ENCODE measurements at places on chromosomes 13 and 19.

DNA sequence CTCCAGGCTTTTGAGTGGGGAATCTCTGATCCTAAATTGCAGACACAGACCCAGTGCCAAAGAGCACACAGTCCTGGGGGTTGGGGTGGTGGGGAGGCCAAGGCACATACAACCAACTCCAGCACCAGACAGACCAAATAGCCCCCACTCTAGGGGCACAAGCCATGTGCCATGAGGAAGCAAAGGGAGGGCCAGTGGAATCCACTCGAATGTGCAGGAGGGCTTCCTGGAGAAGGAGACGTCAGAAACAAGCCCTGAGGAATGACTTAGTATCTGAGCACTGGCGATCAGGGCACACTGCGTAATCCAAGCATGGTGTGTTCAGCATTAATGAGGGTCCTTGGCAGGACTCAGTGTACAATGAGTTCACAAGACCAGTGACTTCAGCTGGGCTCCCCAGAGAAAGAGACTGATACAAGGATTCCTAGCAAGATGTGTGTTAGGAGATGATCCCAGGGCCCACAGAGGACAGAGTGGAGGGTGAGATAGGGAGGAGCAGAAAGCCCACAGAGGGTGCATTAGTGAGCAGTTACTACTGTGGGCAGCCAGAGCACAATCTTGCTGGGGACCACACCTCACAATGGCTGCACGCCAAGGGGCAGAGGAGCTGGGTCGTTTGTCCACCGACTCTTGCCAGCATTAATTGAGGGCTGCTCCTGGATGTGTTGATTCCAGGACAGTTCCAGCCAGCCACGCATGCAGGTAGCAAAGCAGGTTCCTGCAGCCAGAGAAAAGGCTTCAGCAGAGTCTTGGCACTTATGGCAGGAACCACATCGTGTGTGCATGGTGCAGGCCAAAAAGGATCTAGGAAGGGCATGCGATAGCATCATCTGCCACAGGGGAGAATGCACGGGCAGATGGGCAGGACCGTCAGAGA is 152.6 kb upstream of the VSTM2B start:
- DNase-seq = no peak

GRCh38 chr13:85597790-85598500 is 201.3 kb downstream of the SLITRK6 start:
- DNase-seq = no peak

DNA sequence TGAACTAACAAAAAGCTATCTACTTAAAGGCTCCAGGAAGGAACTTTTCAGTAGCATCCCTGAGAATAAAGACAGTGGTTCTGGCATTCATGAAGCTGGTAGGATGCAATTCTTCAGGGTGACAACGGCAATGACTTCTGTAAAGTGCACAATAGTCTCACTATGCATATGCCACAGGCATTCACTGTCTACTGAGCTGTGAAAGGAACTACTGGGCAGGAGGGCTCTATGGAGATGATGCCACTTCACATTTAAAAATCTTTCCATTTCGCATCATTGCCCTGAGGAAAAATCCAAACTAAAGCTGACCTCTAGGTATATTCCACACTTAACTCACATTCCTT is 2020.6 kb upstream of the PCDH20 start:
- peak; percentile 48 for DNase-seq

GRCh38 chr19:15199661-15200552 is 888 bp downstream of the NOTCH3 start:
- no peak for DNase-seq

- DNase-seq = peak; percentile 25
These were observed 671 bp downstream of the ZDHHC20 start for GRCh38 chr13:21458451-21458812.

GRCh38 chr13:23505007-23505406 is 65.2 kb upstream of the TNFRSF19 start:
- peak; percentile 32 for DNase-seq

All from ACHN (cell line).